ENCODE measurements at places on chromosomes 12 and 14.

DNA sequence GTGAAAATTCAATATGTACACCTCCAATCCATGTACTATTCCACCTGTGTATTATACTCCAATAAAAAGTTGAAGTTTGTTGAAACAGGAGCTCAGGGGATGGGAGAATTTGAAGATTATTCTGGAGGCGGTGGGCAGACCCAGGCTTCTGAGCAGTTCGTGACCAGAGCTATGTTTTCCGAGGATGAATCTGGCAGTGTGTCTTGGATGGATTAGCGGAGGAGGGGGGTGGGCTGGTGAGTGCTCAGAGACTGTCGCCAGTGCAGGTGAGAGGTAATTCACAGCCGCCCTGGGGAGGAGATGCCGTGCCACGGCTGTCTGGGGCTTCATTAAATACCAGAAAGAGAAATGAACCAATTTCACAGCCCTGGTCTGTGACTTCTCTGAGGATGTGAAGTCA lies 283.0 kb upstream of the RTL1 start:
- DNase-seq = no peak

DNA sequence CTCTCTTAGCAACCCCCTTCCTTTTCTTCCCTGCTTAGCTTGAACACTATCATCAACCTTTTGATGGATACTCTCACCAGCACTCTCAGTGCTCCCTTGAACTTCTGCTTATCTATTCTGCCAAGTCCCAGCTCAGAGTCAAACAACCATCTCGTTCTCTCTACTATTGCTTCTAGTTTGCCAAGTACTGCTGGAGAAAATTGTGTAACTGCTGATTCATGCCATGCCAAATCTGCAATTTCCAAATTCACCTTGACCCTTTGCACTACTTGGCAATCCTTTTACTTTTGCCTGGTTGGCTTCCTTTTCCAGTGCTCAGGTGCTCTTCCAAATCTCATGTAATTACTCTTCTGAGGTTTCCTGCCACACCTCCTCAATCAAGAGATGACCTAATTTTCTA lies 2.8 kb upstream of the CCDC196 start:
- DNase-seq = no peak

GRCh38 chr12:44582521-44582920 lies 293.6 kb downstream of the NELL2 start:
- DNase-seq = no peak

GRCh38 chr12:83514372-83514771 lies 827.7 kb downstream of the TMTC2 start:
- no peak for DNase-seq

DNA sequence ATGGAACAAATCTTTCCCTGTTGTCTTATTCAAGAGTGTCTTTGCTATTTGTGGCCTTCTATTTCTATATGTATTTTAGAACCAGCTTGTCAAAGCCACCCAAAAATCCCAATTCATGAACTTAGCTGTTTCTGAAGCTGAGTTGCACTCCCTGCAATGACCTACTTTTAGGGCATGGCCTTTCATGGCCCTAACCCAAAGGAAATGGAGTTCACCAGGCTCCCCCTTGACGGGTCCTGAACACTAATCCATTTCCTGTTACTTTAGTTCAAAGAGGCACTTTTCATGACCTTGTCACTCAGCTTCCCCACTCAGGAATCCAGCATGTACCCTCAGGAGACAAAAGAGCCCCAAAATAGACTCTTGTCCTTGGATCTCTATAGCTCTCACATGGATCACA lies 7.6 kb downstream of the TMED8 start:
- DNase-seq = no peak
